NCI-H524 (cell line): ENCODE measurements at places on chromosomes 4 and X.
A peak's percentile ranks its signal among the peaks of the same experiment; 100 is the strongest.

GRCh38 chrX:136210243-136210642 is 41.0 kb downstream of the MAP7D3 start:
- no peak for DNase-seq

DNA sequence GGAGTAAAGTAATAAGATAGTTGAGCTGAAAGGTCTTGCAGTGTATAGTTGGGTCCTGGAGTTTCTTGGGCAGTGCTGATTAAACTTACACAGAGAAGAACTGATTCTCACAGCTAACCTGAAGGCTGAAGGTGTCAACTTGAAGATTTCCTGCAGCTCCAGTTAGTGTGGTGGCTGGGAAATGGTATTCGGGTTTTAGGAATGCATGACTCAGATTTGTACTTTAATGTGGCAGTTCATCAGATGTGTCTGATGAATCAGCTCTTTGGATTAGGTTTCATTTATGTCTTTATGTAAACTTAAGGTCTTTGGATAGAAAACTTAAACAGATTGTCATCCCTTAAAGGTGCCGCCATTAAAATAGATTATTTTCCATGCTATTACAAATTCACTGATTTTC is 200.0 kb downstream of the IL1RAPL1 start:
- DNase-seq: no peak

DNA sequence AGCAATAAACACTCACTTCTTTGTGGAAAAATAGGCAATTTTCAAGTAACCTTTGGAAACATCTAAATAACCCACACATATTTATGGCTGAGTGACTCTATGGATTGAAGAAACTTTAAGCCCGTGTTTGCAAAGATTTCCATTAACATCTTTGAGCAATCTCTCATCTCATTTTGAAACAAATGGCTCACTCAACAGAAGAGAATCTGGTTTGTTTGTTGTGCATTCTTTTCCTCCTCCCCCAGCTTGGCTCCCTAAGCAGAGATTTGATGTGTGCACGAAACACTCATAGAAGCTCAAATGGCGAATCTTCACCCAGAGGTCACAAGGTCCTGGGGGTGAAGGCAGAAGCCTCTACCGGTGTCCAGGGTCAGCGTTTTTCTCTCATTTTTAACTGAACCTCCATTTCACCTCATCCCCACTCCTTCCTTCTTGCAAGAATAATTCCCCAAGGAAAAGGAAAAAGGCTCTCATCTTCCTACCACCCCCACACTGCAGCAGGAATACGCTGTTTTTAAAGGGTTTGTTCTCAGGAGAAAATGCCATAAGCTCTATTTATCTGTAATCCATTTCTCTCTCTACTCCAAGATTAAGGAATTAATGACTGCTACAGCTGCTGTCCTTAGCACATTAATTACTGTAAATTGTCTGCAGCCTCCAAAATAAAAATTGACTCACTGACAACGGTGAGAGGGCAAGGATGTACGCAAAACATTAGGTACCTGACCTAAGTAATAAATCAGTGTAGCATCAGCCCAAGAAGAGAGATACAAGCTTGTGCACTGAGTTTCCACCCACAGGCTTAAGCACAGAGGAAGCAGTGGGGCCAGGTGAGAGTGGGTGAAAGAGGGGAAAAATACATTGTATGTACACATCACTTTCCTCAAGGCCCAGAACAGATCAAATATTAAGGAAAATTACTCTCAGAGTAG is 307.6 kb upstream of the NOCT start:
- no peak for DNase-seq

DNA sequence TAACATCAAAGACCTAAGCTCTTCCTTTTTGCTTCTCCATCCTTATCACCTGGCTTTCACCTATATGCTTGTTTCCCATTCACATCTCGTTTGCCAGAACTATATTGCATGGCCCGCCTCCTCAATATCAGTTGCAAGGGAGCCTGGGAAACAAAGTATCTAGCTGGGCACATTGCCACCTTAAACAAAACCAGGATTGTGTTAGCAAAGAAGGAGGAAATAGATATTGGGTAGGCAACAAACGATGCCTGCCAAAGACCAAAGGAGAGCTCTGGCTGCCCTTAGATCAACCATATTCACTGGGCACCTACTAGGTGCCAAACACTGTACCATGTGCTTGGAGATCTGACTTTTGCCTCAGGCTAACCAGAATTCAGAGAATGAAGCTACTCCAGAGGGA is 107.5 kb downstream of the GRIA3 start:
- DNase-seq: no peak

DNA sequence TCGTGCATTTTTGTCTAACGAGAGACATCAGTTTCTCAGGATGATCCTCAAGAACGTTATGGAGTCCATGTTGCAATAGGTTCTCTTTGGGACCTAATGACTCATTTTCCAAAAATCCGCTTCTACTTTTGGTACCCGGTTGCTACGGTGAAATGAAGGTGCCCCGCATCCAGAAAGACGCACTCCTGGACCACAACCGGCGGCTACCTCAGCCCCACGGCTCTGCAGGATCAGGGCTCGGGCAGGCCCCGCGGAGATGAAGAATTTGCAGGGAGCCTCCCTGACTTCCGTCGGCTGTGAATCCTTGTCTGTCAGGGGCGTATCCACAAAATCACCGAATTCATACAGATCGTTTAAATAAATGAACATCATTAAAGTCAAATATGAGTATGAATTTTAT is 15.6 kb downstream of the GTPBP6 start:
- DNase-seq: no peak

DNA sequence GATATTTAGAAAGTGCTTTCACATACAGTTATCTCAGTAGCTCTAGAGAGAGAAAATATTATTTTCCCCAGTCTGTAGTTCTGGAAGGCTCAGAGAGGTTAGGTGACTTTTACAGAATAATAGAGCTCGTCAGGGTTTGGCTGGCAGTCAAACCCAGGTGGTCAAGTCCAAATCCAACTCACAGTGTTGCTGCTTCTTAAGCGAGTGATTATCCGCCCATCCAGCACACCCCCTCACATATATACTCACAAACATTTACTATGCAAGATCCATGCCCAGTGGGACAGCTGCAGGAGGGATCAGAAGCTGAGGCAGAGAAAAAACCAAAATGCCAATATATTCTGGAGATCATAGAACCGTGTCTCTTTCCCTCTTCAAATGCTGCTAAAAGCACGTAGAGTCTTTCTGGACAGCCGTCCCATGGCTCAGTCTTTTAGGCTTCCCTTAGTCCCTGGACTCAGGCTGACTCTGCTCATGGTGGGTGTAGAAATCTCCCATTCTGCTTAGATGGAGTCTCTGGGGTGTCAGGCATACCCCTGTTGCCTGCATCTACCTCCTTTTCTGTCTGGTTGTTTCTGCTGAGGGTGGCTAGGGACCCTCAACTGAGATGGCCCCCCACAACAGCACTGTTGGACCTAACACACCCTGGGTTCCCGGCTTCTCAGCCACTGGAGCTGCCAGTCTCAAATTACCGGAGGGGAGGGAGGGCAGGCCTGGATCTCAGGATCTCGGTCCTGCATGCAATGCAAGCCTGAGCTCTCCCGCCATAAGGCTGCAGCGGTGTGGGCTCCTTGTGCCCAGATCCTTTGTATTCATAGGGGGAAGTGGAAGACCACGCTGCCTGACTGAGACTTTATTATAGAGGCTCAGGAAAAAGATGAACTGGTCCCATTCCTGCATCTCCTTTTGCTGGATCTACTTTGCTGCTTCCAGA is at the start of gene CHRNA9:
CHRNA9 (plus strand) TSS at position 743 of the 934 bp plus-strand sequence; CDS start at position 878, 135 bp downstream.
- DNase-seq: peak; percentile 0

DNA sequence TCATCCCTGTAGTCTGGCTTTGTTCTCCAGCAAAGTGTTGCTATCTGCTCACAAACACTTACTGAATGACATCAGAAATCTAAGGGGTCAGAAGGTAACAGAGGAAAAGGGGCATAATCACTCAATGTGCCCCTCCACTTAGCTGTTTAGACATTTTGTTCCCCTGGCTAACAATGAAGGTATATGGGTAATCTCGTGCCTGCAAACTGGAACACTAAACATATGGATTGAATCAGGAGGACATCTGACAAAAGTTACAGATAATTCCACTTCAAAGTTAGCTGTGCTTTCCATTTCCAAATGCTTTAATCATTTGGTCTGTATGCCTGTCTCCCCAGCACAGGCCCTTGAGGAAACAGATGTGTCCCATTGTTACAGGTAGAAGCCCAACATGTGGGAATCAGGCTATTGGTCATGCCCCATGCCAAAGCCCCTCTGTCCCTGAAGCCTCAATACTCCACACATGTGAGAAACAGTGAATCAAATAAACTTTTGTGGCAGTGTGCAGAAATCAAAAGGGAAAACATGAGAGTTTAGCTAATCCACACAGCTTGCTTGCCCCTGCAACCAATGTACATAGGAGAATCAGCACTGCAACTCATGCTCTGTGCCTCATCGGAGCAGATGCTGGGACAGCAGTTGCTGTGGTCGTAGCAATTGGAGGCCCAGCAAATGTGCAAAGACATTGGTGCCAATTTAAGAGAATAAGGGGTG is 111.7 kb downstream of the RNF150 start:
- DNase-seq: peak; percentile 28

DNA sequence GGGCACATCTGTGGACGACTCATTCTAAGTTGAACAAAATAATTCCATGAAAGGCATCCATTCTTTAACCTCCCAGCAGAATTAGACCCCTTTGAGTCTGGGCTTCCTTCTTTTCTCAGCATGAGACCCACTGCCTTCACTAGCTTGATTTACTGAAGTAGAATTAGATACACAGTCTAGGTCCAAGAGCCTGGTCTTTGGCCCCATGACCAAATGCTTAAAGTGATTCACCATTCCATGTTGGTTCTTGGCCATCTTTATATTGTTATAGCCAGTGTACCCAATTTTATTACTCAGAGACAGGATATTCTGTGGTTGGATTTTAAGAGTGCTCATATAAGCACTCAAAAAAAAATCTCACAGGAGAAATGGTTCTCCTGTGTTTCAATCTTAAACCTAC is 155.3 kb upstream of the GPC4 start:
- DNase-seq: no peak

DNA sequence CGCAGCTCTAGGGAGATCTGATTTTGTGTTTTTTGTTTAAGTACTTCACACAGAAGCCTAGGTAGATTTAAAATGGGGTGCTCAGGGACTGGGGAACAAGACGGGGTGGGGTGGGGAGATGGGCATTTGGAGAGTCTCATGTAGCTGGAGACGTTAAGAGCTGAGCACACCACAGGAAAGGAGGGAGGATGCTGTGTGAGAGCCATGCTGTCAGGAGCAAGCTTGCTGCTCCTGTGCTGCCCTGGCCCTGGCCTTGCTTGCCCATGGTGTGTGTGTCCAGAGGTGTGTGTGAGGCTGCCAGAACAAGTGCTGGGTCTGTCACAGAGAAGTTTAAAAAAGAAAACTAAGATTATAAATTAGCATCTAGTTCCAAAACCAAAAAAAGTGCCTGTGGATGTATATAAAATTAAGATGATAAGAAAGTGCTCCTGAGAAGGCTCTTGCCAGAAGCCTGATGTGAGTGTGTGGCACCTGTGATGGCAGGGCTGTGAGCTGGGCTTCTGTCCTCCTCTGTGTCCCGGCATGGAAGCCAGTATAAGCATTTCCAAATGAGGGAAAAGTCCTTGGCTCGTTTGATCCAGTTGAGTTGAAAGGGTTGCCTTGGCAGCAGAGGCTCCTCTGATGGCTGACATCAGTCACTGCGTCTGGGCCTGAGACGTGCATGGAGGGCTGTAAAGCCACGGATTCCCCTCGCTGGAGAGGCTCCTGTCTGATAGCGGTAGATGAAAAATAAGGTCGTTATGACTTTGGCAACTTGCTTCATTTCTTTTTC is 63.5 kb downstream of the NELFA start:
- DNase-seq: no peak

DNA sequence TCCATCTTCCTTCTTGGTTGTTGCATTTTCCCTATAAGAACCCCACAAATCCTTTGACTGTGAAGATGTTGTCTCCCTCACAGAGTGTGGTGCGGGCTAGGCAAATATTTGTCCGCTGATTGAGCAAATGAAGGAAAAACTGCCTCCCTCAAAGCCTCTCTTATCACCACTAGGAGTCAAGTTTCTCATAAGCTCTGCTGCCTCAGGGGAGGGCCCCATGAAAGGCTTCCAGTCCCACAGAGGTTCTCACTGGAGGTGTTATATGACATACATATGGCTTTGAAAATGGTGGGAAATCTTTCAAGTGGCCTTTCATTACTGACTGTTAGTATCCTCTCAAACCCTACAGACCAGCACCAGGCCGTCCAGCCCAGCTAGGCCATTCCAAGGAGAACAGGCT is 9.3 kb downstream of the VGLL1 start:
- no peak for DNase-seq

DNA sequence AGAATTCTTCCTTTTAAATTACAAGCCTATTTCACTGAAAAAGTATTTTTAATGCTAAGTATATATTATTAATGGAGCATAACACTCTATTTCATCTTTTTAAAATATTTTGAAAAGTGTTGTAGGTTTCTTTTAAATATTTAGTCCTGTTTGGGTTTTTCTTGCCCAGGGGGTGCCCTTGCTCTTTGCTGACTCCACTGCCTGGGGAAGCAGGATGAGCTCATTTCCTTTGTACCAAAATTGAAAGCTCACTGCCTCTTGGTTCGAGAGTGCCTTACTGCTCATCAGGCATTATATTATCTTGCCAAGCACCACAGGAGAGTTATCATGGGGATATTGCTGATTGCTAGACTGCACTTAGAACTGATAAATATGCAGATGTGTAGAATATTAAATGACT is 819.2 kb downstream of the PCDH18 start:
- no peak for DNase-seq

DNA sequence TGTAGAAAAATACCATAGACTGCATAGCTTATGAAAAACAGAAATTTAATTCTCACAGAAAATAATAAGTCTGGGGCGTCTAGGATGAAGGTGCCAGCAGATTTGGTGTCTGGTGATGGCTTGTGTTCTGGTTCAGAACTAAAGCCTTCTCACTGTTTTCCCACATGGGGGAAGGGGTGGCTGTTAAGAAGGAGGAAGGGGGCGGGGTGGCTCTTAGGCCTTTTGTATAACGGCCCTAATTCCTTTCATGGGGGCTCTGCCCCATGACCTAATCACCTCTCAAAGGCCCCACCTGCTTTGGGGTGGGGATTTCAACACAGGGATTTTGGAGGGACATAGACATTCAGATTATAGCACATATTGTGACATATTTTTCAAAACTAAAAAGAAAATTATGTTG is 173.2 kb upstream of the TECRL start:
- DNase-seq: no peak

DNA sequence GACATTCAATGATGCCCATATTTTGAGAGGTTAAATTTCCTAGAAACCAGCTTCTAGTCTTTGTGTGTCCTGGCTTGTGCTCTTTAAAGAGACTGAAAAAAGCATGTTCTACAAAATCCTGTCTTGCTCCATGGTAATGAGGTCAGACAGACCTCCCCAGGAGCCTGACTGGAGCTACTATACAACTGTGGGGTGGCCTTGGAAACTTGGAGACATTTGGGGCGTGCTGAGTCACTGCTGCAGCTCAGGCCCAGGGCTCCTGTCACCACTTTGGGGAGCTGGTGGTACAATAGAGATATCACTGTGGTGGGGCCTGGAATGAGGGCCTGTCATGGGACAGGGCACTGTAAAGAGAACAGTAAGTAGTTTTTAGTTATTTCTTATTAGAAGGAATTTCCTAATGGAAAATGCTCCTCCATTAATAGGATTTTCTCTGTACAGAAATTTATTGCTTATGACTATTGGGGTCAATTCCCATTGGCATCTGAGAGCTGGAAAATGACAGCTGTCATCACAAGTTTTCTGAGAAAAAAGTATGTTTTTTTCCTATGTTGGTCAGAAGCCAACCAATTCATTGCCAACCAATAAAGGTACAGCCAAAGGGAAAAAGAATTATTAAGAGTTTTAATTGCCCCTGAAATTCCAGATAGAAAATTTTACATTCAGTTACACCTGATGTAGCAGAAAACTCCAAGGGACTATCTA is 207.4 kb upstream of the JADE1 start:
- DNase-seq: no peak
